ENCODE measurements at places on chromosomes 7 and 10.

DNA sequence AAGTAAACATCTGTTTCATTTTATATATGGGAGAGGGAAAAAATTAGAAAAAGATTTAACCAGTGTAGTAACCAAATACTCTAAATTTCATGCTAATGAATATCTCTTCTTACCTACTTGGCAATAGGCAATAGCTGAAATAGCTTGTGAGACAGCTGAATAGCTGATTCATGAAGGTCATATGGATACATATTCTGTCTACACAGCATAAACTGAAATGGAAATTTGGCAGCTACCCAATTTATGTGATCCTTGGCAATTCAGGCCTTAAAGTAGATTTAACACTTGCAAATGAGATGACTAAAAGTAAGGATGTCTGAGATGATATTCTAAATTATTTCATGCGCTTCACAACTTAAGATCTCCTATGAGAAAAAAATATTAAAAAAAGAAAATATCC lies 261.2 kb upstream of the SEMA3A start:
- no peak for DNase-seq

GRCh38 chr10:78778444-78779338 lies 290.1 kb upstream of the ZMIZ1 start:
- no peak for DNase-seq

- DNase-seq, result no peak
Measured at GRCh38 chr10:29026065-29026797, 262.6 kb upstream of the LYZL1 start.

- DNase-seq, result no peak
Measured at GRCh38 chr10:127962205-127962604, 55.3 kb downstream of the PTPRE start.

DNA sequence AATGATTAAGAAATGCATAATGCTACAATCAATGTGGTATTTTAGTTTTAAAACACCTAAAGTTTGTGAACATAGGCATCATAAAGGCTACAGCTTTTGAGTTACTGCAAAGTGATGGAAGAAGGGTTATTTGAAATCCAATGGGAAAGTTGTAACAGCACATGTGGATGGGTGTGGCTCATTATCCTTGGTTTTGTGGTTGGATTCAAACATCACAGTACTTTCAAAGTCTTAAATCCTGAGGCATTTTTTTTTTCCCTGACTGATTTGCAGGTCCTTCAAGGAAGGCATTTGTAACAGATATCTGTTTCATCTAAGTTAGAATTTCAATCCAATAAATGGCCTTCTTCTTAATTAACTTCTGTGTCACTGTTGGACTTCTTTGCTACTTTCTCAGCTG lies 9.8 kb upstream of the SHTN1 start:
- no peak for DNase-seq

DNA sequence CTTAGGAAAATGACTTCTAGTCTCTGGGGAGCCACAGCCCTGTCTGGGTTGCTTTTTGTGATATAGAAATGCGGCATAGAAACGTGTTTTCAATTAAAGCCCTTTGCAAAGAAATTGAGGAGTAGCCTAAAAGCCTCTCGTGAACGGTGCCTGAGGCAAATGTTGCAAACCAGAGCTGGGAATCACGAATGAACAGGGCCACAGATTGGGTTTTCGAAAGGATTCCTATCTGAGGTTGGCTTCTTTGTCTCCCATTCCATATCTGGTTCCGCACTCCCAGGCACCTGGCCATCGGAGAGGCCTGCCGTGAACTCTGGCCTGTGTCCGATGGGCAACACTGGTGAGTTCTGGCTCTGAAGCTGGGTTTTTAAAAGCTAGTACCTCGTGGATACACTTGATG lies 221.6 kb downstream of the TCF7L2 start:
- no peak for DNase-seq

GRCh38 chr10:33198610-33199009 lies 135.9 kb downstream of the NRP1 start:
- no peak for DNase-seq

- DNase-seq, result no peak
Measured at GRCh38 chr7:109879287-109879828, 1211.6 kb upstream of the LRRN3 start.

- DNase-seq, result no peak
Measured at GRCh38 chr7:132856416-132856815, 225.5 kb downstream of the CHCHD3 start.

DNA sequence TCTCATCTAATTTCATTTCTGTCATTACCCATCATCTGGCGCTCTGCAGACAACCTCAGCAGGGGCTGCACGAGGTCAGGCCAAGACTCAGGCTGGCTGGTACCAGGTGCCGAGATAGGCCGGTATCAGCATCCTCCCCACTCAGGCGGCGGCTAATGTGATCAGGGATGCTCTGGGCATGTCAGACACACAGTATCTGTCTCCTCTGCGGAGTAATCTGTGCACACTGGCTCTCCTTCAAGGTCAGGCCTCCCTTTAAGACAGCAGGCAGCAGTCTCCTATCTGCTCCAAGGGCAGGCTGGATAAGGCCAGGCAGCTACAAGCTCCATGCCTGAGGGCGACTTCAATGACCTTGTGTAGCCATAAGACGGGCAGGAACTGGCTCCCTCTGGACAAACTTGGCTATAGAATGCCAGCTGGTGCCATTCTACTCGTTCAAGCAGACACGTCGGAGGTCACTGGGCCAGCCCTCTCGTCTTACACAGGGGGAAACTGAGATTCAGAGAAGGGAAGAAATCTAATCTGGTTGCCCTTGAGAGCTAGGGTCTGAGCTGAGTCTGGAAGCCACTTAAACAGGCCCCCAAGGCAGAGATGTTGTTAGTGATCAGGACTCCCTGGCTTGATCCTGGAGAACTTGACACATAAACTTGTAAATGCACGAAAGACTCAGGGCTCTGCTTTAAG lies 59.3 kb downstream of the ARHGAP22 start:
- no peak for DNase-seq

GRCh38 chr7:105269397-105269796 lies 119.3 kb downstream of the SRPK2 start:
- DNase-seq, result no peak

DNA sequence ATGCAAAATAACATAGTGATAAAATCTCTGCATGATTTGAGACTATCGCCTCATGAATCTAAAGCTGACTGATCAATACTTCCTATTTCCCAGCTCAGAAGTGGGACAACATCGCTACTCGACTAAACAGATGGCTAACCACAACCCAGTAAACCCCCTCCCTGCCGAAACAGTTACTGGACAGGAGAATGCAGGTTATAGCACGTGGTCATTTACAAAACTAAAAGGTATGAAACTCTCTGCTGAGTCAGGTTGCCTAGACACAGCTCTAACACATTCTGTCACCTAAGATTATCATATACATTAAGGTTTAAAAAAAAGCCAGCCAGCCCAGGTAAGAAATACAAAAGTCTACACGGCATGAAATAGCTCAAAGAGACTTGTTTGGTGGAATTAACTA lies 64.0 kb downstream of the CTBP2 start:
- DNase-seq, result no peak

DNA sequence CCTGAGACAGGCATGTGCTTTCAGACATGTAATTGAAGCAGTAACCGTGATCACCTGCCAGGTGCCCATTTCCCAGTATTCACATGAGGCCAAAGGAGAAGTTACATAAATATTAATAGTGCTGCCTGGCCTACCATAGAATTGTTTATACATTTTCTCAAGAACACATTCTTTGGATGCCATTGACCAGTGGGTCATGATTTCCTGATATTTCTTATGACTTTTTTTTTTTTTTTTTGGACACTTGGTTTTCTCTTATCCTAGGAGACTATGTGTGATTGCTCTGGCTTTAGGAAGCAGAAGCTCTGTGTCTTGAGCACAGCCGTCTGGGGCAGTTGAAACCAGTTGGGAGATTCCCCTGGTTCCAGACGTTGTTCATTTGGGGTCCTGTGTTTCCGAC lies 143.9 kb upstream of the NPS start:
- no peak for DNase-seq

GRCh38 chr7:28301148-28301641 lies 111.1 kb upstream of the CREB5 start:
- DNase-seq, result no peak

- DNase-seq, result no peak
Measured at GRCh38 chr7:134660961-134661376, 14.3 kb downstream of the BPGM start.

DNA sequence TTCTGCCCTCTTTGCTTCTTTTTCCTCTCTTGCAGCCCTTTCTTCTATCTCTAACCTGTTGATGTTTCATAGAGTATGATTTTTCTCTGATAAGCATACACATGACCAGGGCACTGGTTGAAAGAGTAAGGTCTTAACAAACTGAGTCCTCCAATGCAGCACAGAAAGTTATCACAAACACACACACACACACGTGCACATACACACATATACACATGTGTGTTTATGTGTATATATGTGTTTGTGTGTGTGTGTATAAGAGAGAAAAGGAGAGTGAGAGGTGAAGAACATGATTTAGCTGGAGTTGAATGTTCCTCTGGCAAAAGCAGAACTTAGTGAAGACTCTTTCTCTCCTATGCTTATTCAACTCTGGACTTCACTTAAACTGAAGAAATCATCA lies 130.0 kb downstream of the KLF6 start:
- DNase-seq, result no peak

DNA sequence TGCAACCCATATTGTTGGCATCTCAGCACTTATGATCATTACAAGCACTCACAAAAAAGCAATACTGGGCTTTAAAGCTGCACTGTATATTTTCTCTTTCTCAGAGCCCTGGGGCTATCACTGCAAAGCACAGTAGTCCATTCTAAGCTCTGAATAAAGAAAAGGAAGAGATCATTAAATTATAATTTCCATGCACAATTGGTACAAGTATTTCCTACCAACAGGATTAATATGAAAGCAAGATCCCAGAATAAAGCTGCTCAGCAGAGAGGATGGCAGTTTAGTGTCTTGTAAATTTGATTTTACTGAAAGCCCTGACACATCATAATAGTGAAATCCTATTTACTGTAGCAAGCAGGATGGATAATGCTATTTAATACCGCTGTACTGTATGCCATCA lies 205.3 kb downstream of the CHCHD3 start:
- no peak for DNase-seq

- peak; percentile 48 for DNase-seq
Measured at GRCh38 chr10:114021154-114021553, 22.5 kb upstream of the ADRB1 start.

GRCh38 chr7:157370742-157371141 lies 33.9 kb downstream of the DNAJB6 start:
- DNase-seq, result no peak

All from spinal cord (tissue), 10 donors.